ENCODE measurements at places on chromosomes 12 and 14.

DNA sequence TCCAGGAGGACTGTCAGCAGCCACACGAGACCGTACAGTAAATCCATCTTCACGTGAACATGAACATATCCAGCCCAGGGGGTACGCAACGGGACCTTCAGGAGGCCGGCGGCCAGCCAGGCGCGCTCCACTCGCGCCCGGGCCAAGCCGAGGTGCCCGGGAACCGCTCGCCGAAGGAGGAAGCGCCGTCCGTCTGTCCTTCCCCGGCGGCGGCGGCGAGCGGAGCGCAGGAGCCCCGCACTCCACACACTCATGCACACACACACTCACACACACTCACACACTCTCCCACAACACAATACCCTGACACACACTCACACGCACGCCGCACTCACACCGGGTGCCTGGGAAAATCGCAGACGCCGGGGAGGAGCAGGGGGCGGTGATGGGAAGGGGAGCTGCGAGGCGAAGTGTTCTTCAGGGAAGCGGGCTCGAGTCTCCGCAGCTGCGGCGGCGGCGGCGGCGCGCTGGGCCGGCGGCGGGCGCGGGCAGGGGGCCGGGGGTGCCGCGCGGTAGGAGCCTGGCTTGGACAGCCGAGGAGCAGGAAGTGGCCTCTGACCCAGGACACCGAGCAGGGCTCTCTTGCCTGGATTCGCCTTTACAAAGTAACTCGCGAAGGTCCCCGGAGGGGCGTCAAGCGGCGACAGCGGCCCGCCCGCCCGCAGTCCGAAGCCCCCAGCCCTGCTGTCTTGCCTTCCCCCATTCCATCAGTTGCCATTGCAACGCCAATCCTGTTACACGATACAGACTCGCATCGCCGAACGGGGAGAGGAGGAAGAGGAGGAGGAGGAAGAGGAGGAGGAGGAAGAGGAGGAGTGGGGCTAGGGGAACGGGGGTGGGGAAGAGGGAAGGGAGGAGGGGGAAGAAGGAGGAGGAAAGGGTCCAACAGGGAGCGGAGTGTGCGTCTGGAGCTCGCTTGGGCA lies 601 bp downstream of the MDGA2 start:
- no peak for DNase-seq

DNA sequence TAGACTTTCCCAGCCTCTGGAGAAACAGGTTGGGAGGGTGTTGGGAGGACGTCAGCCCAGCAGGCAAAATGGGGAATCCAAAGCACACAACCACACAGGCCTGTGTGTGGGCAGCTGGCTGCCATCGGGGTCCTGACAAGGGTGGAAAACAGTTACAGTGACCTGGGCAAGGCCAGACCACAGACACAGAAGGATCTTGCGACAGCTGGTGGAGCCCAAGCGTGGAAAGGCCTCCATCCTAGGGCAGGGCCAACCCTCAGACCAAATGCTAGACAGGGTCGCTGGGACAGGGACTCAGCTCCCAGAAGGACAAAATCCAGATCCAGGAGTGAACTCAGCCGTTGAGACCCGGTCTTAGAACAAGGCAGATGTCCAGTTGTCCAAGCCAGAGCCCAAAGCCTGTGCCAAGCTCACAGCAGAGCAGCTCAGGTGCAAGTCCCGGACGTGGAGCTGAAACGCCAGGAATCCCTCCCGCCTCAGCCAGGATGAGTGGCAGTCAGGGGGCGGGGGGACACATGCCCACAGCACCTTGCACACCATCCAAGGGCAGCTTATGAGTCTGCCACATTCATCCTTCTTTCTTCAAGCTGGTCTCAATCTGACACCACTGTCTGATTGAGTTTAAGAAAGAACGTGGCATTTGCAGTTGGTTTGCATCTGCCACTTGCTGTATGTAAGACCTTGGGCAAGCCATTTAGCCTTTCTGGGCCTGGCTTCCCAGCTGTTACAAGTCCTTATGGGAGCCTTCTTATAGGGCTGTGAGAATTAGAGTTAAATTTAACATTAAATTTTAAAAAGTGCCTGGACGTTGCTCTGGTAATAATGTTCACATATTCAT lies 37.6 kb downstream of the DEGS2 start:
- no peak for DNase-seq

DNA sequence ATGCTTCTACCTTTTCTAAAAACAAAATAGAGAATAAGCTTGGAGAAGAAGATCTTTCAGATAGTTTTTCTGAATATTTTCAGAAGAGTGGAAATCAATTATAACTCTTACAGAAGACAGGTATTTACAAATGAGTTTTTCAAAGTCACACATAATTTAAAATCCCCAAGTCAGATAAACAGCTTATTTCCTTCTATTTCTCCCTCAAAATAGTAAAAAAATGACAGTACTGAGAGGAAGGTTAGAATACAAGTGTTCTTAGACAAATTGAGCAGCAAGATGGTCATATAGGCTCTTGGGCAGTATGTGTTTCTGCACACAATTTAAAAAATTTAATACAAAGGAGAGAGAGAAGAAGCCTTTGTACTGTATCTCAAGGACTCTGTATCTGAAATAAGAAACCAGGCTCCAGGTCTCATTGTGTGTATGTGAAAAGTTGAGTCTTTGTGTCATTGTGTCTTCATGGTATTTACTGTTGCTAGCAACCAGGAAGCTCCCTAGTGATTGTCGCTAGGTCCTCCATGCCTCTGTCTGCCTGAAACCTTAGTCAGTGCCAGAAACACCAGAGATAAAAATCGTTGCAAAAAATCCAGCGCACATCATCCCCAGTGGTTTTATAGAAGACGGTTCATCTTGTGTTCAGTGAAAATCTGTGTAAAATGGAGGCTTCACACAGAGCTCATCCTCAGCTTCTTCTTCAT lies 12.9 kb upstream of the TUBA1A start:
- DNase-seq: no peak

- no peak for DNase-seq
These were observed 14.0 kb upstream of the HNF1A start for GRCh38 chr12:120964298-120964697.

GRCh38 chr12:27304856-27305255 lies 27.8 kb upstream of the BMAL2 start:
- no peak for DNase-seq

- no peak for DNase-seq
These were observed 15.2 kb downstream of the PCBP2 start for GRCh38 chr12:53467082-53467481.

- no peak for DNase-seq
These were observed 88.6 kb upstream of the DCN start for GRCh38 chr12:91271185-91271584.

All from effector memory CD8-positive, alpha-beta T cell (primary cell).